NCI-H774 (cell line): ENCODE measurements at places on chromosomes 7 and 10.

- no peak for DNase-seq
Measured at GRCh38 chr7:128322040-128322643, 21.6 kb downstream of the RBM28 start.

DNA sequence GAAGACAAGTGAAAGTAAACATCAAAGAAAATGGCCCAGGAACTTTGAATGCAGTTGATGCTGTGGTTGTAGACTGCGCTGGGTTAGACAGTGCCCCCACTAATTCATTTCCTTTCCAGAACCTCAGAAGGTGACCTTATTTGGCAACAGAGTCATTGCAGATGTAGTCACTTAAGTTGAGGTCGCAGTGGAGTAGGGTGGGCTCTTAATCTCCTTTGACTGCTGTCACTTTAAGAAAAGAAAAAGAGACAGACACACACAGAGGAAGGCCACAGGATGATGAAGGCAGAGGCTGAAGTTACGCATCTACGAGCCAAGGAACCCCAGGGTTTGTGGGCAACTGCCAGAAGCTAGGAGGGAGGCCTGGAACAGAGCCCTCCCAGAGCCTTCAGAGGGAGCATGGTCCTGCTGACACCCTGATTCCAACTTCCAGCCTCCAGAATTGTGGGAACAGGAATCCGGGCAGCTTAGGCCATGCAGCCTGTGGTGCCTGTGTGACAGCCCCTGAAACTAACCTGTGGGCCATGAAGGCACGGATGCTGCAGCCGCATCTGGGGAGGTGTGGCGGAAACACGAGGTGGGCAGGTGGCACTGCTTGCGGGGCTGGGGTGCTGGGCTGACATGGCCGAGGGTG lies 107.6 kb downstream of the PRKAG2 start:
- DNase-seq, result no peak

- no peak for DNase-seq
Measured at GRCh38 chr7:100446040-100446439, 9.7 kb upstream of the PPP1R35 start.

DNA sequence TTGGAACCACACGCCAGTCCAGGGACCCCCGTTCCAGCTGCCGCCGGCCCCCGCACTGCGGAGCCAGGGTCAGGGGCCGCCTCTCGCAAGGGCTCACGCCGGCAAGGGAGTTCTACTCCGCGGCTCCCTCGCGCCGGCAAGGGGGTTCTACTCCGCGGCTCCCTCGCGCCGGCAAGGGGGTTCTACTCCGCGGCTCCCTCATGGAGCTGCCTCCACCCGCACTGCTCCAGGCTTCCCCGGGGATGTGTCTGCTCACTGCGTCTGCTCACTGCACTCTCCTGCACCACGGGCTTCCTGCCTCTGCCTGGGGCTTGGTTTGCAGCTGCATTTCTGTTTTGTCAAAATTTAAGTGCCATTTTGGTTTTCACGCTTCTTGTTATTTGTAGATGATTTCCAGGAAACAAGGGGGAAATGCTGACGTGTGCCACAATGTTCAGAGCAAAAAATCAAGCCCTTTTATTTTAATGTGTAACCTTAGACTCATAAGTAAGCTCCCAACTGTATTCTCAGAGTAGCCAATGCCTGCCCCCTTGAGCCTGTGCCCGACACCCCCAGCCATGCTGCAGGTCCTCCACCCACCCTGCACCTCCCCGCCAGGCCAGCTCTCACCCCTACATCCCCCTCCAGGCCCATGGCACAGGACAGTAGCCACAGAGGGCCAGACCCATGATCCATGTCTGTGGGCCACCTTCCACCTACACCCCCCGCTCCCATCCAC lies 246.2 kb downstream of the MAD1L1 start:
- no peak for DNase-seq

DNA sequence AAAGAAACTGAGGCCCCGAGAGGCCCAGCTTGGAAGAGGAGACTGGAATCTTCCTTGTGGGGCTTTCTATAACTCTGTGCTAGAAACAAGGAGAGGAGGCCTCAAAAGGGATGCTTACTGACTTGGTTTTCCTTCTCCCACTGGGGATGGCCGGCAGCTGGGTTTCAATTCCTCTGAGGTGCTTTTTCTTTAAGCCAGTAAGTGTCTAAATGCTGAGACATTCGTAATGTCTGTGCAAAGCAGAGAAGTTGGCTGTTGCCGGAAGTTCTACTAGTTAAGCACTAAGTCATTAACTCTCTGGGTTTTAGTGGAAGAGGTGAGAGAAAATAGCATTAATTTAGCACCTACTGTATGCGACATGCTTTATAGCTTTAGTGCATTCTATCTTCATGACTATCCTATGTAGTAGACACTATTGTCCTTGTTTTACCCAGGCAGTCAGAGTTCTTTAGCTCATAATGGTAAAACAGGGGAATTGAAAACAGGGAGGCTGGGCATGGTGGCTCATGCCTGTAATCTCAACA lies 135.2 kb downstream of the RGS10 start:
- DNase-seq, result no peak

DNA sequence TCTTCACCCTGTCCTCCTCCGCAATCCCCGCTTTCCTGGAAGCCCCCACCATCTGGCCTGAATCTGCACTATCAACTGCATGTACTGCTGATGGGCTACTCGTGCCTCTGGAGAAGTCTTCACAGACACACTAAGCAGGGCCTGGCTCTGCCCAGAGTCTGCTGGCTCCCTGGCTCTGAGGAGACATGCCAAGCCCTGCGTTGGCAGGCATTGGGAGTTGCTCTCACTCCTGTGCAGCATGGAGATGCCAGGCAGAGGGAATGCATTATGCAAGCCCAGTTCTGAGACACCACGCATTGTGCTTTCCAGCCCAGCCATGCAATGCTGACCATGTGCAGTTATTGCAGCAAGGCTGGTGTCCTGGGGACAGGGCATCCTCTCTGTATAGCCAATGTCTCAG lies 314.6 kb downstream of the CXCL12 start:
- DNase-seq, result no peak

GRCh38 chr7:41979834-41980307 lies 257.1 kb downstream of the GLI3 start:
- no peak for DNase-seq

DNA sequence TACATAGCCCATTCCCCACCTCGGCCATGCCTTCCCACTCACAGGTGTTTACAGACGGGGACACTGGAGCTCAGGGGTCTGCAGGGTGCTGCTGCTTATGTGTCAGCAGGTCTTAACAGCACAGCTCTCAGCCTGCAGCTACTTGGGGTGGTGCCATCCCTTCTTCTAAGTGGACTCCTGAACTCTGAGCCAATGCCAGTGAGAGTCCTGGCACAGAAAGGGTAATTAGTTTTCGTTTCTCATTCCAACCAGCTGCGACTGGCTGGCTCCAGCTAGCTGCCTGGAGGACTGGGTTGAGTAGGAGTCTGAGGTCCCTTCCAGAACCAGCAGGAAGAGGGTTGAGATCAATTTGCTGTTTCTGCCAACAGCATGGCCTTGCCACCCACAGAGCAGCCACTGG lies 88.3 kb upstream of the AGK start:
- DNase-seq, result no peak

DNA sequence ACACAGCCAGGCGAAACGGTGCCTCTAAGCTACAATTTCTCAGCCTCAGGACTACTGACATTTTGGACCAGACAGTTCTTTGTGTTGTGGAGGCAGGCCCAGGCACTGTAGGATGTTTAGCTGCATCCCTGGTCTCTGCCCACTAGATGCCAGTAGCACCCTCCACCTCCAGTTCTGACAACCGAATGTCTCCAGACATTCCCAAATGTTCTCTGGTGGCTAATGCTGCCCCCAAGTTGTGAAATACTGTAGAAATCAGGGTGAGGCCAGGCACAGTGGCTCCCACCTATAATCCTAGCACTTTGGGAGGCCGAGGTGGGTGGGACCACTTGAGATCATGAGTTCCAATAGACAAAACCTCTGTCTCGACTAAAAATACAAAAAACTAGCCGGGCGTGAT lies 18.2 kb downstream of the HNRNPF start:
- DNase-seq, result no peak

DNA sequence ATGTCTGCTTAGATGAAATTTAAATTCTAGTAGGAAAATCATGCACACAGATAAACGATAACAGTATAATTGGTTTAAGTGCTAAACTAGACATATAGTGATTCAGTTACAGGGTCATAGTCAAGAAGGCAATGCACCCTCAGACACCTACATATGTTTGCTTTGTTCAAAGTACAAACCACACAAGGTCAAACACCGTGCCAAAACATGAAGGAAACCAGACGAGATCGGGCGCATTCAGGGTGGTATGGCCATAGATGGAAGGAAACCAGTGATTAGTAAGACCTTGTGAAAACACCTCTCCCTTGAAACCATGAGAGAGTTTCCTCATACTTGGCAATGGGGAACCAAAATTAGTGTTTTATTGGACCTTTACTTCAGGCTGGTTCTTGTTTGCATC lies 906.9 kb downstream of the PCDH15 start:
- DNase-seq, result no peak

- DNase-seq, result no peak
Measured at GRCh38 chr7:37117292-37117691, 331.4 kb downstream of the ELMO1 start.

DNA sequence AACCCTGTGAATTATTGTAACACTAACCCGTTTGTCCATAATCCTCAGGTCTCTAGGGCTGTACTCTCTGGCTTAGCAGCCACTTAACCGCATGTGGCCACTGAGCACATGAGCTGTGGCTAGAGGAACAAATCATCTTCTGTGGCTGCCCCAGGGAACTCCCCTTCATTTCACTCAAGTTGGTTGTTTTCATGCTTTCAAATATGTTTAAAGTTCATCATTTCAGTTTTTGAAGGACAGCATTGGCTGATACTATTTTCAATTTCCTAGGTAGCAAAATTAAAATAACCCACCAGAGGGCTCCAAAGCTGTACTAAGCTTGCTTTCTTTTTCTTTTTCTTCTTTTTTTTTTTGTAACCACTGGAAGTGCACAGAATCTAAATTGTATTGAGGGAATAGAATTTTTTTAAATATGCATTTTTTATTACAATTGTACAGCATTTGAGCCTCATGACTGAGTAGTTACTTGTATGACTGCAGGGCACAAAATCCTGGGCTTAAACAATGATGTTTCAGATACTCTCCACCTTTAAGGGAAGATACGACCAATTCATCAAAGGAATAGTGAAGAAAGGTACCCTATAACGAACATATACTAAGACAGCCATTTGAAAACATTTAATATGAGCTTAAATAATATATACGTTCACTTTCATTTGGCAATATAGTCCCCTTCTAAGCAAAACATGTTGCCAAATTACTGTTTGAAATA lies 38.6 kb downstream of the MRC1 start:
- DNase-seq, result no peak

- DNase-seq, result no peak
Measured at GRCh38 chr10:24617771-24618396, 105.8 kb downstream of the ARHGAP21 start.

DNA sequence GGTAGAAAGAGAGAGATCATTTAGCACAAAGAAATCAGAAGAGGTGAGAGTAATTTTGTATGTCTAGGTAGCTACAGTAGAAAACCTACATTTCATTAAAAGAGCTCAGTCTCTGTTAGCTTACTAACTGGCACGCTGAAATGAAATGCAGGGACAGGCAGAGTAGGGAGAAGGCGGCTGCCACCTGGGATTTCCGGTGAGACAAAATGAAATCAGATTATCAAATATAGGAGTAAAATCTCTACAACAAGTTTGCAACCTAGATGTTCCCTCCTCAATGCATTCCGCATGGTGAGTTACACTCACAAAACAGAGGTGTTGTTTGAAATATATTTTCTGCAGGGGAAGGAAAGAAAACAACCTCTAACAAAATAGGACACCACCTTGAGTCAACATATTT lies 55.9 kb downstream of the VOPP1 start:
- no peak for DNase-seq

GRCh38 chr7:132504852-132505251 lies 71.4 kb downstream of the PLXNA4 start:
- DNase-seq, result no peak

GRCh38 chr7:26349005-26349915 lies 57.6 kb downstream of the SNX10 start:
- DNase-seq, result peak; percentile 3

DNA sequence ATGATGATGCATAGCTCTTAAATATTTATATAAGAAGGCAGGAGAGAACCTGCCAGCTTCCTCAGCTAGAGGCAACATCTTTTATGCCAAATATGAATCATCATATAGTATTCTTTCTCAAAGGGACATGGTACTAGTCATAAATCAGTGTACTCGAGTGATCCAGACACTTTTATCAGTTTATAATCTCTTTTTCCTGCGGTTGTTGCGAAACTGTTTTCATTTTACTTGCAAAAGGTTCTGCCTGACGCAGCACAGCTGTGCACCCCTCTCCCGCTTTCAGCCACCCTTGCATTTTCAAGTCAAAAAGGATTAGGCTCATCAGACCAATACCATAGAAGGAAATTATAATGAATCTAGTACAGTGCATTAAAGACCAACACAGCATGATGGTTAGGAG lies 332.3 kb upstream of the PRKCQ start:
- no peak for DNase-seq

DNA sequence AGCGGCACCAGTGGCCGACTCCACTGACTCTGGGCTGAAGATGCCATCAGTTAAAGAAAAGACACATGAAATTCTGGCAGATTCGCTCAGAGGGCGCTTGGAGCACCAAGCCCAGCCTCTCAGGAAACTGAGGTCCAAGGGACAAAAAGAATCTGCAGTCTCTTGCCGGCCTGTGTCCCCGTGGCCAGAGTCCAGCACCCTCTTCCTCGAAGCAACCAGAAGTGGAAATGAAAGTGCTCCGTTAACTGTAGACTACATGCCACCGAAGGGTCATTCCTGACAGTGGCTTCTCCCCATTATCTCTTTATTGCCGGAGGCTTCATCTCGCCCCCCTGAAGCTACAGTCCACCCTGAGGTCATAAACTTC lies 1.0 kb upstream of the CHST15 start:
- DNase-seq, result no peak

DNA sequence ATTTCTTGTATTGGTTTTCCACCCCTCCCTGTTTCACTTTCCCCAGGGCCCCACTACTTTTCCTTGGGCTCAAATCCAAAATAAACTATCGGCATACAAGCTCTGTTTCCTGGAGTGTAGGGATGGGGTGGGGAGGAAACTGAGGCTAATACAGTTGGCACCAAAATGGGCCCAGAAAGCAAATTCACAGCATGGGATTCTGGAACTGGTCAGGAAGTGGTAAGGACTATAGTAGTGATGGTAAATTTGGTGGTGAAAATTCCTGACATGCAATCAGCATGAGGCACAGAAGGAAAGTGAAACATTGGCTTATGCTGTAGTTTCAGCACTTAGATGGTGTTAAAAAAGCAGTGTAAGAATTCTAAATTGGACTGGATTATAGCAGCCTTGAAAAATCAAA lies 8.7 kb upstream of the SAMD9L start:
- DNase-seq, result no peak

DNA sequence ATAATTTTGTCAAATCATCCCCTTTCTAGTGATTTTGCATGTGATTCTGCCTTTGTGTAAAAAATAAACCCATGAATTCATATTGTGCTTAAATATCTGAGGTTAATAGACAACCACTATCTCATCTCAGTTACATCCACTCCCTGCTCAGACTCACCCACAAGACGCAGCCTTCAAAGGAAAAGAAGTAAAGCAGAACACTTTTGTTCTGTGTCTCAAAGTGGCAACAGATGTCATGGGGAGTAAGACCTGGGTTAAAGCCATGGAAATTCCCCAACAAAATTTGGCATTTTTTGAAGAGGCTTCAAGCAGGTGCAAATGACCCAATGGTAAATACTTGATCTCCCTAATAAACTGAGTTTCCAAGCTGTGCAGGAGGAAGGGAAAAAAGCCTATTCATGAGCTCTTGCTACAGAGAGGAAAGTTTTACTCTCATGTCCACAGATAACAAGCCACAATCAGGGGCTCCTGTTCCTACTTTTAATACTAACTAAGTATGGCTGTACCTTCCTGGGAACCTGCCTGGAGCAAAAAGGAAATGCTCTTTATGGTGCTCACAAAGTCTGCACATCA lies 4.7 kb downstream of the CYP3A7 start:
- no peak for DNase-seq
